Stimulated activated CD4-positive, alpha-beta T cell treated with anti-CD3 and anti-CD28 coated beads, Interleukin-1b, Interleukin-23, amount 100 ng/mL, for 1 hour (primary cell): ENCODE measurements at places on chromosomes 12 and 14.

- no peak for DNase-seq
Observed at GRCh38 chr12:709455-710020, 42.8 kb upstream of the WNK1 start.

DNA sequence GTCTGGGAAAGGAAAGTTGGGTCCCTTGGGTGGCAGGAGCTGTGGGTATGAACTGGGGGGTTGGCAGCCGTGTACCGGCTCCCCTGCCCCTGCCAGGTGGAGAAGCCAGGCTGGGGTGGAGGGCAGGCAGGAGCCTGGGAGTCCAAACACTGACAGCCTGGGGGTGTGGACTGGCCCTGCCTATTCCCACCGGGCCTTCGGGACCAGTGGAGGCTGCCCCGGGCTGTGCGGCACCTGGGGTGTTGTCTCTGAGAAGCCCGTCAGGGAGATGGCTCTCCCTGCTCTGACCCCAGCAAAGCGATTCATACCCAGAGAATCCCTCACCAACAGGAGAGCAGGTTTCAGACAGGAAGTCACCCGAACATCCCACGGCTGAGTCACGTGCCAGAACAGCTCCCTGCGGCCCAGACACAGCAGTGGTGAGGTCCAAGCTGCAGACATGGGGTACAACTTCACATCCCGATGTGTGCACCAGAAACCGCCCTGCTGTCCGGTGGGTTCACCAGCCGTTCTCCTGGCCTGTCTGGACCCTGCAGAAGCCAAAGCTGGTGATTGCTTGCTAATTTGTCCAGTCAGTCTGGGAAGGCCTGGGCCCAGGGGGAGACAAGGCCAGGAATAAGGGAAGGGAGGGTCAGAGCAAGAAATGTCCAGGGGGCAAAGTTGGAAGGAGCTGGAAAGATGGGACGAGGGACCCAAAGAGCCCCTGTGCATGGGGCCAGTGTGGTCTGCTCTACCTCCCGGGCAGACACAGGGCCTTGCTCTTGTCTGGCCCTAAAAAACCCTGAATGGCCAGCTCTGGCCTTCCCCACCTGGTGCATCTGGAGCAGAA, 2.1 kb upstream of the GPR132 start:
- DNase-seq = no peak

GRCh38 chr12:6092784-6093722, 31.4 kb downstream of the VWF start:
- DNase-seq = no peak

- DNase-seq = no peak
Observed at GRCh38 chr12:54154681-54155186, 34.1 kb downstream of the SMUG1 start.

DNA sequence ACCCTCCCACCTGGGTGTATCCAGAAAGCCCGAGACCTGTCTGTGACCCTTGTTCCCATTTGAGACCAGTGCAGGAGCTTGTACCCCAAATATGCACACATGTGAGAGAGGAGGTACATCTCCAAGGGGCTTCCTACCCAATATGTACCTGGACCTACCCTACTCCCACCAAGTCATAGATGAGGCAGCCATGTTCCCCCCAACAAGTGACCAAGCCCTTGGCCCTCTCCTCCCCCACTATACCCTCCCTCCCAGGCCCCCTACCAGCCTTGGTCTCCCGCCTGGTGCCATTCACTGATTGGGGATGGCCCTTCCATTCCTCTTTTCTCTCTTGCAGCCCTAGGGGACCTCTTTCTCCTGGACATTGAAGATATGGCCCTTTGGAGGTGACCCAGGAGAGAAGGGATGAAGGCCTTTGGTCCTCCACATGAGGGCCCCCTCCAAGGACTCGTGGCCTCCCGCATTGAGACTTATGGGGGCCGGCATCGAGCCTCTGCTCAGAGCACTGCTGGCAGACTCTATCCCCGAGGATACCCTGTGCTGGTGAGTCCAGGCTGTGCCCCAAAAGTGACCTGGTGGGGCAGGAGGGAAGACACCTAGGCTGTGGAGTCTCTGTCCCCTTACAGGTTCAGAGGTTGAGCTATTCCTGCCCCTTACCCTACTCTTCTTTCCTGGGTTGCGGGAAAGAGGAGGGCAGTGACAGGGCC, 1.5 kb downstream of the PLEKHG6 start:
- DNase-seq = no peak

GRCh38 chr12:123080634-123081033, 70.3 kb downstream of the PITPNM2 start:
- DNase-seq = no peak

GRCh38 chr14:90941706-90942105, 118.7 kb downstream of the RPS6KA5 start:
- DNase-seq = no peak

DNA sequence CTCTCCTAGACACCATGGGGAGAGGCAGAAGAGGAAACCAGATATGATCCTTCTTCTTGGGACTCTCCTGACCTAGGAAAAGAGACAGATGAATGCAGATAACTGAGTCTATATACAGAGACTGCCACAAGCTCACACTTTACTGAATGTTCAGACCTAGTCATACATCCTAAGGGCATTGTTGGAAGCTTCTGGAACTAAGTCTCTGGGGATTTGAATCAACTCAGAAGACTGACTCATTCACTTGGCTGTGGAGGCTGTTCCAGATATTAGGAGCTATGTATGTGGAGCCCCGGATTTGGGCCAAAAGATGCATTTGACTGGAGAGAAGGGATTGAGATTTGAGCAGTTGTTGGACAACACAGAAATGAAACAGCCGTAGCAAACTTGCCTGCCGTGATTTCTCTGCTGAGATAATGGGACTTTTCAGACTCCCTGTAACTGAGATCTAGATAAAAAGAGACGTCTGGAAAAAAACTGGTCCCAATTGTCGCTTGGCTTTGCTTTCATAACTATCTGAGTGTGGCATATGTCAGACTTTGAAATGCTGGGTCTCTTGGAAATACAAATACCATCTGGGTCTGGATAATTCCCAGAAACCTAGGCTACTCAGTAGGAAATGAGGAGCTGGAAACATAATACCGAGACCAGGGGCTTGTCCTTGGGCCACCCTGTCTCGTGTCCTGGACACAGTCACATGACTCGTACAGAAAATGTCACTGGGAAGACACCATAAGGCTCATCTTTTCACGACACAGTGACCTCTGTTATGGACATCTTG, 396.8 kb downstream of the NUAK1 start:
- DNase-seq = no peak

- DNase-seq = no peak
Observed at GRCh38 chr12:124538194-124539082, 29.0 kb downstream of the NCOR2 start.

- DNase-seq = no peak
Observed at GRCh38 chr14:91149462-91149861, 35.6 kb downstream of the DGLUCY start.

DNA sequence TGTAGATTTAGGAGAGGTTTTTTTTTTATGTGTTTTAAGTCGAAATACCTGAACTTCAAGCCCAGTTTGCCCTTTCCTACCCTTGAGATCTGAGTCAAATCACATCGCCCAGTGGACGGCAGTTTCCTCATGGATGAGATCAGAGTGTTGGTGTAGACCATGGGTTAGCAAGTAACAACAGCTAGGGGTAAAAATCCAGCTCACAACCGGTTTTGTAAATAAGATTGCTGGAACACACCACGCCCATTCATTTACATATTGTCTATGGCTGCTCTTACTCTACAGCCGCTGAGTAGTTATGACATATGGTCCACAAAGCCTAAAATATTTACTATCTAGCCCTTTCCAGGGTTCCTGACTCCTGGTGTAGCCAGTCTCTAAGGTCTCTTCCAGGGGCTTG, 158.5 kb upstream of the PLEKHG7 start:
- DNase-seq = no peak

GRCh38 chr14:66413901-66414300, 72.3 kb upstream of the CCDC196 start:
- no peak for DNase-seq

DNA sequence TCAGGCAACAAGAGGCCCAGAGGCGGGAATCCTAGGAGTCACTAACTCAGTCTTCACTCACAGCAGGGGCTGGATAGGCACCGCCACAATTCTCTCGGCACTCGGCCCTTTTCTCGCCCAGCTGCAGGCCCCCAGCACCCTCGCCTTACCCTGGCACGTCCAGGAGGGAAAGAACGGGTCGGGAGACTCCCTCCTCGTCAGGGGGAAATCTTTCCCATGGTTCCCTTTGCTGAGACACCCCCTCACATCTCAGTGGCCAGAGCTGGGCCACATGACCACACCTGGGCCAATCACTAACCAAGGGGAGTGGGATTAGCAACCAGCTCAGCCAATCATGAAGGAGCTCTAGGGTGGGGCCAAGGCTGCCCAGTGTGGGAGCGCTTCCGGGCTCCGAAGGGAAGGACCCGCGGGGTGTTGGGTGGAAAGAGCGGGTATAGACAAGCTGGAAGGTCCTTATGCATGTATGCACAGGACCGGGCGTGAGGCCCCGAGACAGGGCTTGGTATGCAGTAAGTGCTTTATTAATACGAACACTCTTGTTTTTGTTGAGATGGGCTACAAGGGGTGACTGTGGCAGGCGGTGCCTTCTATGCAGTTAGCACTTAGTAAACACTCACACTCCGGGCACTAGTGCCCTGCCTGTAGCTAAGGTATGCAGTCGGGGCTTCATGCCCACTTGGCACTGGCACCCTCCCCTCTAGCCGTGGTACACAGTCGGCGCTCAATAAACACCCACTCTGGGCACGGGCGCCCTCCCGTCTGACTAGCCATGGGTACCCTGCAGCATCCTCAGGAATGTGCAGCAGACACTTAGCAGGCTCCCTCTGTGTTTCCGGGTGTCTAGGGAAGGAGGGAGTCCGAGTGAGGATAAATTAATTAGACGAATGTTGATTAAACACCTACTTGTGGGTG, 40.3 kb downstream of the ADGRD1 start:
- DNase-seq = no peak

GRCh38 chr12:125944446-125944845, 879.2 kb downstream of the AACS start:
- DNase-seq = no peak

DNA sequence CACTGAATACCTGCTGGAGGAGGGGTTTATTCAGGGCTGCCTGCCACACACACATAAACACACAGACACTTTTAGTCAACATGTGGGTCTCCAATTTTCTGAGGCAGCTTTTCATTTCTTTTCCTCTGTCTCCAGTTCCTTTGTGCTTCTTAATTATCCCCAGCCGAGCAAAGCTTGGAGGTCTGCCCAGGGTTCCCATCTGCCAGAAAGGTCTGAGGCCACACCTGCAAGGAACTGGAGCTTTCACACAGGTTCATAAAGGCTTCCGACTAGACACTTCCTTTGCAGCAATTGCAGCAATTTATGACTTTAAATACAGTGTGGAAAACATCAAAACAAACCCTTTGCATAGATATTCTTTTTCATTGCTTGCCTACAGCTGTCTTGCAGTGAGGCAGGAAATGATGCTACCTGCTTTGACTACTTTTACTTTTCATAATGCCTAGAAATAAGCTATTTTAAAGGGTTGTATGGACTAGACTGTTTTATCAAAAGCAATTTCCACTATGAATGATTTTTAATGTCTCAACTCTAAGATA, 1318.9 kb downstream of the AACS start:
- no peak for DNase-seq
